ENCODE measurements at places on chromosomes 12 and 14.
A peak's percentile ranks its signal among the peaks of the same experiment; 100 is the strongest.

- no peak for DNase-seq
Observed at GRCh38 chr12:84986117-84986516, 50.0 kb downstream of the TSPAN19 start.

GRCh38 chr12:16349131-16349460 is 1.7 kb downstream of the MGST1 start:
- DNase-seq, result no peak

DNA sequence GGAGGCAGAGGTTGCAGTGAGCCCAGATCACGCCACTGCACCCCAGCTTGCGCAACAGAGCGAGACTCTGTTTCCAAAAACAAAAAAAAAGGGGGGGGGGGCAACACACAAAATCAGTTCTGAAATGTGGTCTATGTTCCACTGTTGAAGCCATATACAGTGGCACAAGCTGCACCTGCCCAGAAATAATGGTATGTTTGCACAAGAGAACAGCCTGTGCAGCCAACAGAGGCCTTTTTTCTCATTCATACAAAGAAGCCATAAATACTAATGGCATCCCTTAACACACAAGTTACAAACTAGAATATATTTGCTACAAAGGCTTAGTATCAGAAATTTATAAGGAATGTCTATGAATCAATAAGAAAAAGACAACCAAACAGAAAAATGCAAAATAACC is 37.1 kb downstream of the ITPR2 start:
- DNase-seq, result no peak

GRCh38 chr14:94447206-94447605 is 5.4 kb downstream of the SERPINA11 start:
- no peak for DNase-seq

DNA sequence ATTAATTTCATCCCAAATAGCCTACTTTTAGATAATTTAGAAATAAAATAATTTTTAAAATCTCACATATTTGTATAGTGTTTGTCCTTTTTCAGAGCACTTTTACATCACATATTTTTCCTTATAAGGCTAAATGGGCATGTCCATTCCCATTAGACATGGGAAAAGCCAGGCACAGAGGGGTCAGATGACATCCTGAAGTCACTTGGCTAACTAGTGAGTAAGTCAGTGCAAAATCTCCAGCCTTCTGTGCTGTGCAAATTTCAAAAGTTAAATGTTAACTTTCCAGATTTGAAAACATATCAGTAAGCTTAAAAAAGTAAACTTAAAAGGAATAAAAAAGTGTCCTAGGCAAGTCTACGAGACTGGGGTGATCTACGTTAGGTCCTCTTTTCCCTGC is 117.4 kb downstream of the EMP1 start:
- no peak for DNase-seq

GRCh38 chr12:115341442-115341841 is 657.5 kb upstream of the TBX3 start:
- DNase-seq, result peak; percentile 78

- DNase-seq, result no peak
Observed at GRCh38 chr12:123989753-123990152, 16.7 kb downstream of the ZNF664 start.

DNA sequence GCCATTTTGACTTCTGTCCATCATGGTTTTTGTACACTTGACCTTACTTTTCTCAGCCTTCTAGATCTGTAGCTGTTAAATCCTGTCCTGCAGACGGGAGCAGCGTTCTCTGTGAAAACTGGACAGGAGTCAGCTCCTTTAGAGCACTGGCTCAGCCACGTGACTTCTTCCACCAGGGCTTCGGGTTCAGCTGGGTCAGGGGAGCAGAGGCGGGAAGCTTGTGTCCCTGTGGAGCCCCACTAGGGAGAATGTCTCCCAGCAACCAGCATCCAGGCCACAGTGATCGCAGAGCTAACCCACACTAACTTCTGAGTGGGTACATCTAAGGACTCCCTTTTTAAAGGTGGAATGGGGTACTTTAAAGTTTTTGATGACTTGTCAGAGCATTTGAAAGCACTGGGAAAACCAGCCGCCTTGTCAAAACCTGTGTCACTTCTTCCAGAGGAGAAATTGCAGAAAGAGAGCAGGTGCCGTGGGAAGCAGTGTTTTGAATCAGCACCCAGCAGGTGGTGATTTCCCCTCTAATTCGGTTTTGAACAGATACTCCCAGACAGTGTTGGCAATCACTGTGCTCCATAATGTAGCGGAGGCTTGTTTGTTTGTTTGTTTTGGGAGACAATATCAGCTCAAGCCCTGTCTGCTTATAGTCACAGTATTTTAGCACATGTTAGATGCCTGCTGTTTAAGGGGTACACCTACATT is 17.9 kb downstream of the DERA start:
- no peak for DNase-seq

DNA sequence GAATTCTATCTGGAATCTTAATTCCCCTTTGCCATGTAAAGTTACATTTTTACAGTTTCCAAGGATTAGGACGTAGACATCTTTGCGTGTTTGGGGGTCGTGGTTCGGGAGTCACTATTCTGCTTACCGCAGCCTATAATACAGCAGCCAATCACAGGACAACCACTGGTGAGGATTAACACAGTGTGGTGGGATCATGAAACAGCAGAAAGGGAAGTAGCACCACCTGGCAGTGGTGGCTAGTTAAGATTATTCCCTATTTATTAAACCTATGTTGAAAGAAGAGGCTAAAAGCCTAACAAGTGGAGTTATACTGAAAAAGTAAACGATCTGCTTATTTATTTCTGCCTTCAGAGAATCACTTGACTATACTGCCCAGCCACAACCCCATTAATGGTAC is 71.7 kb downstream of the IPO8 start:
- DNase-seq, result no peak

DNA sequence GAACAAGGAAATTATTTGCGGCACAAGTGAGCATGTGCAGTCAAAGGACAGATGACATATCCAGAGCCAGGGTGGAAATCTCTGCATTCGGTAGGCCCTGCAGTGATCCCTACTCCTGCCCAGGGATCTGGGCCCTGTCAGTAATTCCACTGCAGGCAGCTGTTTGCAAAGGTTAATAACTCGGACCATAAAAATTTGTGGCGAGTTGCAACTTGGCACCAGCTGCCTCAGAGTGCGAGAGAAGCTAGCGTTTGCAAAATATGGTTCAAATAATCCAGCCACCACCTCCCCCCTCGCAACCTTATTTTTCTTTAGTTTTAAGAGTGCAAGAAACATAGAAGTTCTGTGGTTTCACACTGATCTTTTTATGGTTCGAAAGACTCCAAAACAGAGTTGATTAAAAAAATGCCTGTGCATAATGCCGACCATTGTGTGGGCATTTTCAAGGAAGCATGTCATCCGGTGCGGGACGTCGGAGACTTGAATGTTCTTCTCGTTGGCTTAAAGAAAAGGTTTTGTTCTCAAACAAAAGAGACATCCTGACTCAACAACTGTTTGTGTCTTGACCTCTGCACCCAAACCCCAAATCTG is 224.5 kb downstream of the BCL11B start:
- no peak for DNase-seq

GRCh38 chr12:101165319-101165718 is 44.7 kb downstream of the SLC5A8 start:
- no peak for DNase-seq

GRCh38 chr14:50388256-50388931 is 8.3 kb downstream of the CDKL1 start:
- no peak for DNase-seq

DNA sequence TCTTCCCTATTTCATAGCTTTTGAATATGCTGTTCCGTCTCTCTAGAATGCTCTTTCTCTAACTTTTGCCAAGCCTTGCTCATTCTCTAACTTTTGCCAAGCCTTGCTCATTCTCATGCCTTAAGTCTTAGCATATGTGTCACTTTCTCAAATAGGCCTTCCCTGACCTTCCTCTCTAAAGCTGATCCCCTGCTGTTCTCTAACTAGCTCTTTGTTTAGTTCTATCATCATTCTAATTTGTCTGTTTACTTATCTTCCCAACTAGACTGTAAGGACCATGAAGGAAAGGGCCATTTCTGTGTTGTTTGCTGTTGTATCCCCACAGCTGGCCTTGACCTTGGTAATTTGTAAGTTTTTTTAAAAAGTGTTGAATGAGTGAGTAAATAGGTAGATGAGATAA is 71.1 kb downstream of the ZNF641 start:
- no peak for DNase-seq

GRCh38 chr14:61573748-61574513 is 121.4 kb upstream of the HIF1A start:
- DNase-seq, result no peak

DNA sequence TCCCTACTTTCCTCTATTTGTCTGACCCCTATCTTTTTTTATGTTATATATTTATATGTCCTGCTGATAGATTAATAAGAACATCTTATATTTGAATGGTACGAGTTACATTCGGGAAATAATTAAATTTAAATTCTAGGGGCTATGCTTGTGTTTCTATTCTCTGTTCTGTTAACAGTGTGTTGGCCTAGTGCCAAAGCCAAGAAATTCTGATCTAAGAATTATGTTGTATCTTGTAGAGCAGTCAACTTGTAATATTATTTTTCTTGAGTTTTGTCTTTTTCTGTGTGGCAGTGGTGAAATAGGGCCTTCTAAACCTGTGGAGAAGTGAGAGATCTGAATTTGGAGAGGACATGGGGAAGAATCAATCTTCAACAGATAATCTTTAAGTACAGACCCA is 9.0 kb upstream of the HSPA2 start:
- no peak for DNase-seq

DNA sequence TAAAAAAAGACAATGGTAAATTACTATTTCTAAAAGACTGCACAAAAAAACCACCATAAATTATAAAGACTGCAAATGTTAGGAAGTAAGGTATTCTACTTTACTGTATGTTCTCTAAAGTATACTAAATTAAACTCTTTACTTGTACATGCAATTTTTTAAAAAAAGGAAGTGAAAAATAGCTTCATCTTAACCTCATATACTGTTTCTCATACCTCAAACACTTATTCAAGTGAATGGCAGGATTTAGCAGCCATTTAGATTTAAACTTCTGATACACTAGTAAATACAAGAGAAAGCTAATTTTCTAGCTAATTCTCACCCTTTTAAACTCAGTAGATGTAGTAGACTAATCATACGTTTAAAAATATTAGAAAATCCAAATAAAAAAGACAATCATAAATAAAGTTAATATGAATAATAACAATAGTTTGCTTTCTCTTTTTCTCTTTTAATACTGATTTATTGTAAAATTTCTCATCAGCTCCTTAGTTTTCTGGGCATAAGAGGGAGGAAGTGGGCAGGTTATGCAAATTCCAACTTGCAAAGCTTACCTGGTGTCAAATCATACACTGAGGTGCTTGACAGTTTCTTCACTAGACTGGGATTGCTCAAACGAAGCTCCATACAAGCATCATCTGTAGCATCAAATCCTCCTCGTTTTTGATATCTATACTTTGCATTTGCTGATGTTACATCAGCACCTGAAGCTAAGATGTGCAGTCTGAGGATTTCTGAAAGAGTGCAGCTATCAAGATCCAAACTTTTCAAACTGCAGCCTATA is 71.0 kb upstream of the CFL2 start:
- DNase-seq, result no peak

DNA sequence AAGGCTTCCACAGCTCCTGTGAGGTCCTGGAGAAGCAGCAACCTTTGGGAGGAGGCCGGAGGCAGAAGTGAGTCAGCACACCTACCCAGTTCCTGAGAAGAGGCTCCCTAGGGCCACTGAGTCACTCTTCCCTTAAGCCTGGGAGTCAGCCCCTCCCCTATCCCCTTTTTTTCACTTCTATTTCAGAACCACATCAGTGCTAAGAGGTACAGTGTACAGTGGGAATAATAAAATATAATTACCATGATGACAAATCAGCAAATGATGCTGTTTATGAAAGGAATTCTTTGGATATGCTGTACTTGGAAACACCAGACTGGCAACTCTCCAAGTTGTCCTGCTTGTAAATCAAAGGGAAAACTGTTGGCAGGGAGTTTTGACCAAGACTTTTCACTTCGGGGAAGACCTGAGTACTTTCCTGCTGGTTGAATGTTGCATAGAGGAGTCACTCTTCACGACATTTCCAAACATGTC is 7.8 kb upstream of the TBPL2 start:
- DNase-seq, result peak; percentile 97

DNA sequence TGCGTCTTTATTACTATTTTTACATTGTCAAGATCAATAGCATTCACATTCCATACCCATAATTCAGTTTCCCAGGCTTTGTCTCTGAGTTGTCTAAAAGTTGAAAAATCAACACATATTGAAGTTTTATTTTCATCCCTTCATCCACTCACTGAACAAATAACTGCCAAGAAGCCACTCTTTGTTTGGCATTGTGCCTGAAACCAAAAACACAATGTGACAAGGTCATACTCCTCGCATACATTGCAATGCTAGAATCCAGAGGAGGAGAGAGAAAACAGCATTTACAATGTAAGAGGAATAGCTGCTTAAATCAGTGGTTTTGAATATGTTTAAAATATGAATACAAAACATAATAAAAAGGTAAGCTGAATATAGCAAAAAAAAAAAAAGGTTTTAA is 71.8 kb downstream of the CCDC60 start:
- no peak for DNase-seq

- no peak for DNase-seq
Observed at GRCh38 chr12:98754095-98754494, 109.0 kb downstream of the APAF1 start.

- DNase-seq, result no peak
Observed at GRCh38 chr12:8445731-8446130, 10.0 kb upstream of the CLEC6A start.

DNA sequence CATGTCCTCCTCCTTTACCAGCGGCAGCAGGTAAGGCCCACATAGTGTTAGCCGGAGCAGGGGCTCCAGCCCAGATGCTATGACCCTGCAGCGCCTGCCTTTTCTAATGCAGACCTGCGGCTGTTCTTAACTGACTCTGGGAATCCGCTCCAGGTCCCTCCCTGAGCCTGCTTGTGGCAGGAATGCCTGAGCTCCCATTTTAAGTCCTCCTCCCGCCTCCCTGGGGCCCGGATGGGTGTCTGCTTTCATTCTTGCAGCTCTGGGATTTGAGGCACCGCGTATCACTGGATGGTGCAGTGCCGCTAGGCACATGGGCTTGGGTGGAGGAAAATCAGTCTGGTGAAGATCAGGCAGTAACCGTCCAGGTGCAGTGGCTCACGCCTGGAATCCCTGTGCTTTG is 7.6 kb downstream of the TSPAN9 start:
- no peak for DNase-seq

- DNase-seq, result no peak
Observed at GRCh38 chr14:49769581-49770211, 1.7 kb downstream of the KLHDC2 start.

- DNase-seq, result no peak
Observed at GRCh38 chr12:47361389-47362021, 281.7 kb upstream of the AMIGO2 start.

DNA sequence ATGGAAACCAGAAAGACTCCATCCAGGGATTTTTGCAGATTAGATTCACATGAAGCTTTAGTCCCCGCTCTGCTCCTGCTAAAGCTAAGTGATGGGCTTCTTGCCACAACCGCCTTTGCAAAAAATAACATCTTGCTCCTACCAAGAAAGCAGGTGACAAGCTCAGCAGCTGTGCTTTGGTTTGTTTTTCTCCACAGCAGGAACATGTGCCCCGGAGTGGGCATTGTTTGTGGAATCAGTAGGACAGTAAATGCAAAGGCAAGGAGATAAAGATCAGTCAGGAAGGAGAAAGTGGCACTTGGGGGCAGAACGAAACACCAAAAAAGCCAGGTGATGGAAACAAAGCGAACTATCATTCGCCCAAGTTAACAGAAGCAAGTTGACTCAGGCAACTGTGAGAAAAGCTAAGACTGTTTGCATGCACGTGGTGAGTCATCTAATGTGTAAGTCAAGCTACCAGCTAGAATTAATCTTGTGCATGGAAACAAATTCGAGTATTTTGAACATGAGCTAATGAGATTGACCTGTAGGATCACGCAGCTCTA is 165.5 kb upstream of the PLXNC1 start:
- DNase-seq, result peak; percentile 95

- DNase-seq, result no peak
Observed at GRCh38 chr12:114686773-114687500, 3.0 kb upstream of the TBX3 start.
